ENCODE measurements at places on chromosomes 7 and 10. TPM values are rescaled to one million over a fixed set of nuclear protein-coding genes. Genes with fewer than 3 reads are reported as not detected.

DNA sequence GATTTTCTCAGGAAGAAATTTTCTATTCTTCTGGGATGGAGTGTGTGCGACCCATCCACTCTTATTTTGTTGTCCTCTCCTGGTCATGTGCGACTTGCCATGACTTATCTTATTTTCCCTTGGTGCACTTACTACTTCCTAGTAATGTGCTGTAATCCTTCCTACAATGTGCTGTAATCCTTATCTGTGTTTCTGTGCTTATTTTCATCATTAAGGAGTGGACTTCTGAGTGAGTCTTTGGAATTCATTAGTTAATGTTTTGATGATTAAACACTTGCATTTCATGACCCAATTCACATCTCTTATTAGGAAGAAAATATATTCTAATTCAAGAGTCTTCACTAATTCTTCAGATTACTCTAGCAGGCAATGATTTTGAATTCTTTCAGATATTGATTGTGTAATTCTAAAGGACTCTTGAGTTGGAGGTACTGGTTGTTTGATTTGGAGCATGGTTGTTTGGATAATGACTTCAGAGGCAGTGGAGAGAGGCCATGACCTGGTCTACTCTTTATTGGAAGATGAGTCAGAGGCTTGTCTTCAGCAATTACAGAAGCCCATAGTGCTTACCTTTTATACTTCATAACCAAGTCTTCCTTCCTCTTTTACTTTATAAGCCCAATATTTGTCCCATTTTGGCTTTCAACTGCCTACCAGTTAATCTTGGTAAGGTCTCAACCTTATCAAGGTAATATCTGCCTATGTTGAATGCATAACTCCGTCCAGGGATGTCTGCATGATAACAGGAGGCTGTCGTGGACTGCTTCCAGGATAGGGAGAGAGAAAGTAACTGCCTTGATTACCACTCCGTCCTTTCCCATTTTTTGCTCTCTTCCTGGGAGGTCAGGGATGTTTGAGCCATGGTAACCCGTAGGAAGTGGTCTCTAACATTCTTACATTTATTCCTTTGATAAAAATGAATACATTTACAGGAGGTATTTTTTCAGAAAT, 278.3 kb upstream of the SP8 start:
- DNase-seq = no peak

DNA sequence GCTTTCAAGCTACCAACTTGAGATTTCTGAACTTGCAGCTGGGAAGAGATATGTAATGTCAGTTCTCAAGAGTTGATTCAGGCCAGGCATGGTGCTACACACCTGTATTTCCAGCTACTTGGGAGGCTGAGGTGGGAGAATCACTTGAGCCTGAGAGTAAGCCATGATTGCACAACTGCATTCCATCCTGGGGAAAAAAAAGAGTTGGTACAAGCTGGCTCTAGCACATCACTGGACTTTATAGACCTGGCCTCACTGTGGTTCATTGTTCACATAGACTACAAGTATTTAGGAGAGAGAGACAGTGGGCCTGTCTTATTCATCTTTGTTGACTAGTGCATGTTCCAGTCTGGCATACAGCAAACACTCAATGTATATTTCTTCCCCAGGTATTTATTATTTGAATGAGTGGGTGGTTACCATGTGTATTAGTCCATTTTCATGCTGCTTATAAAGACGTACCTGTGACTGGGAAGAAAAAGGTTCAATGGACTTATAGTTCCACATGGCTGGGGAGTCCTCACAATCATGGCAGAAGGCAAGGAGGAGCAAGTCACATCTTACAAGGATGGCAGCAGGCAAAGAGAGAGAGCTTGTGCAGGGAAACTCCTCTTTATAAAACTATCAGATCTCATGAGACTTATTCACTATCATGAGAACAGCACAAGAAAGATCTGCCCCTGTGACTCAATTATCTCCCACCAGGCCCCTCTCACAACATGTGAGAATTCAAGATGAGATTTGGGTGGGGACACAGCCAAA, 176.5 kb downstream of the PFKFB3 start:
- no peak for DNase-seq

DNA sequence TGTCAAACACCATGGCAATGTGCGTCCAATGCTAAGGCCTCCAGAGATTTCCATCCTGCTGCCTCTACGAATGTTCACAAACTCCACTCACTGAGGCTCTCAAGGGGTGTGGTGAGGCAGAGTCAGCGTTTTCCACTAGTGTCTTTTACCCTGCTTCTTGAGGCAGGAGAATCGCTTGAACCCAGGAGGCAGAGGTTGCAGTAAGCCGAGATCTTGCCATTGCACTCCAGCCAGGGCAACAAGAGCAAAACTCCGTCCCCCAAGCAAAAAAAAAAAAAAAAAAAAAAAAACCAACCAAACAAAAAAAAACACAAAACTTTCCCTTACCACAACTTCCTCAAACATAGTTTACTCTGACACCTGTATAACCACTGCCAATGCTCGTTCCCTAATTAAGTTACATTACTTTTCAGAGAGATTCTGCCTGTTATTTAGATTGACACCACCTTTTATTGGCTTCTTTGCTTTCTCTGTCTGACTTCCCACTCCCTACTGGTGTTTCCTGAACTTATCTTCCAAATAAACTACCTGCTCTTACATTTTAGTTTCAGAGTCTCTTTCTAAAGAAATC, 102.1 kb upstream of the ZNF746 start:
- no peak for DNase-seq

The EMX2 gene
- not detected for polyA plus RNA-seq

DNA sequence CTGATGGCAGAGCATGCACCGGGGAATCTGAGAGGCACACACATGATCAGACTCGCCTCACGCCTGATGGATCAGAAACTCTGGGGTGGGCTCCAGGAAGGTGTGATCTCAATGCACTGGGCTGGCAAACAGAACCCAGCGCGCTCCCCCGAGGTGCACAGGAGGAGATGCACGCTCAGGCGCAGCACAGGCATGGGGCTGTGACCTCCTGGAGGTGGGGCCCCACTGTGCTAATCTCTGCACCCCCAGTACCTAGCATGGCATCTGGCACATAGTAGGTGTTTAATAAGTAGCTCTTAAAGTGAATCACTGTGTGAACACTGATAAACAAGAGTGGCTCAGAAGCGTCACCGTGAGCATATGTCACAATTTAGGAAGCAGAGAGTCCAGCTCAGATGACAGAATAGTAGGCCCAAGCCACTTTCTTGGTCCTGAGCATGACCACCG, 57.9 kb downstream of the PROSER2 start:
- no peak for DNase-seq

DNA sequence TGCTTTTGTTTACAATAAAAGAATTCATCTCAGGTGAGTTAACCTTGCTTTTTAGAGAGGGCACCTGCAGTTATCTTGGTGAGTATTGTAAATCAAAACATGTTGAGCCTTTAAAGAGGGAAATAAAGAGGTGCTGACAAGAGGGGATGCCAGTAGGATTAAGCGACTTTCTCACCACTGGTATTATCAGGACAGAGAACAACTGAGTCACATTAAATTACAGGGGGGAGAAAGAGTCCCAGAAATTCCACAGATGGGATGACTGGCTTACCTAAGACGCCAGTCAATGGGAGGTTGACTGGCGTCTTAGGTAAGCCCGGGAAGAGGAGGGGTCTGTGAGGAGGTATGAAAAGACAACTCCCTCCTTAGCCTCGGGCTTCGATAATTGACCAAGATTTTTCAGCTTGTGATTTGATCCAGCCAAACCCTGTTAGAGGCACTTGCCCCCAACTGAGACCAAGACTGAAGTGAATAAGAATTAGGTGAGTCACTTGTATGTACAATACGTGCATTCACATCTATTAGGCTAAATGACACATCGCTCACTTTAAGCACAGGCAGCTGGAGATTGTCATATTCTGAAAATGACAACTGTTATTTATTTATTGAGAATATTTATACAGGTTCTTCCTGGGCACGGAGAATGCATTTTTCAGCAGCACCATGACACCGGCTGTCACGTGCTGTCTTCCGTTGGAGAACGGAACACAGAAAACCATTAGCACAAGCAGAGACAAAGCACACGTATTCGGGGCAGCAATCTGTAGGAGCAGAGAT, 117.6 kb downstream of the SEM1 start:
- DNase-seq = no peak

The CACNA2D1 gene
- polyA plus RNA-seq = 4.8 TPM

DNA sequence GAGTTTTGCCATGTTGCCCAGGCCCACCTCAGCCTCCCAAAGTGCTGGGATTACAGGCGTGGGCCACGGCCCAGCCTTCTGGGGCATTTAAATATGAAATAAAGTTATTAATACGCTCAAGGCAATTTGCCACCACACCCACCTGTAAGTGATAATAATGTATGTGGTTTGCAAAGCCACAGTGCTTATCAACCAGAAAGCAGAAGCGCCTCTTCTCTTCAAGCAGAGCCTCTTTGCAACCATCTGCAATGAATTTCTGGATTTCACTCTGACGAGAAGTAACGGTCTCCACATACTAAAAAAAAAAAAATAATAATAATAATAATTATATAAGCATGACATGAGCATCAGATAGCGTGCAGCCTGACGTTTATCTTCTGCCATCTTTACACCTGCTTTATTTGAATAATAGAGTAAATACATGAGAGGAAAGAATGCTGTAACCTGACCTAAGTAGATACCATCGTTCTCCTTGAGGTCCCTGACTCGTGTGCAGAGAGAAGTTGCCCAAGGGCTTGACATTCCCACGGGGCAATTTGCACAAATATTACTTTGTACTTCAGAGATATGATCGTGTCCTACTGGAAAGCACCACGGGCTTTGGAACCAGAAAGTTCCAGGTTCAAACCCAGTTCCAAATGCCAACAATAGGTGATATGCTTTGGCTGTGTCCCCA, 34.0 kb downstream of the BRI3 start:
- no peak for DNase-seq

- peak; percentile 64 for DNase-seq
Observed at GRCh38 chr7:129607471-129608120, 3.9 kb upstream of the NRF1 start.

The PTPRZ1 gene
- not detected for polyA plus RNA-seq

The PIK3CG gene
- not detected for polyA plus RNA-seq
